ENCODE measurements at places on chromosomes 11 and 22.

DNA sequence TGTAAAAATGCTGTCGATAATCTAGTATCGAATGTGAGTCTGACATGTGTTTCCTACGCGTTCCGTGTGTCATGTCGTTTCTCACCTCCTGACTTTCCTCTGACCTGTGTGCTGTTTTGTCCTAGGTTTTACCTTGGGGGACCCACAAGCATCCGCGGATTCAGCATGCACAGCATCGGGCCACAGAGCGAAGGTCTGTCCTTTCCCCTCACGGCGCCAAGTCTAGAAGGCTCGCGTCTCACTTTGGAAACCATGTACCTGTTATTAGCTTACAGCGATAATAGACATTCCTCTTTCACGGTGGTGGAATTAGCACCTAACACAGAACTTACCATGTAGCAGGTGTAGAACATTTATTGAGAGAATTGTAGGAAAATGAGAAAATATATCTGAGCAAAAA is 28.6 kb downstream of the SAMM50 start:
- DNase-seq, result no peak

DNA sequence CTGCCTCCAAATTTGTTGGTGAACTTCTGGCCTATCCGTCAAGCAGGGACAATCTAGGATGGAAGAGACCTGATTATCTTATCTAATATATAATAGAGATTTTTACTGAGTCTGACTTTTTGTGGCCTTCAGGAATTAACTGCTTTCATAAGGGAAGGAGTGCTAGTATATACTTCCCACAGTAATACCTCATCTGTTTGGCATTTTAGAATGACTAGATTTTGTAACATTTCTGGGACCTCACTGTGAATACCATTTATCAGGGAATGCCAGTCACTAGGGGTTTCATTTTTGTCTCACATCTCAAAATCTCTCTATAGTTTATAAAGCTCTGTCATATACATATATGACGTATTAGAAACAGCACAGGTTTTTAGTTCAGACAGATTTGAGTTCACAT is 114.3 kb downstream of the INSC start:
- no peak for DNase-seq

GRCh38 chr11:32069361-32070058 is 21.4 kb upstream of the RCN1 start:
- no peak for DNase-seq

- DNase-seq, result no peak
Measured at GRCh38 chr11:446891-447290, 3.2 kb upstream of the PTDSS2 start.

GRCh38 chr22:25094579-25094978 is 105.1 kb upstream of the CRYBB3 start:
- no peak for DNase-seq

All from suppressor macrophage treated with lipopolysaccharide for 4 hours (primary cell).